NCI-H1417 treated with DMSO at 0.1 percent for 48 hours (cell line): ENCODE measurements at places on chromosomes 13 and 19.

GRCh38 chr19:18848878-18849661 is 17.3 kb downstream of the UPF1 start:
- DNase-seq = no peak

GRCh38 chr13:37954191-37954590 is 84.6 kb upstream of the TRPC4 start:
- DNase-seq = no peak

DNA sequence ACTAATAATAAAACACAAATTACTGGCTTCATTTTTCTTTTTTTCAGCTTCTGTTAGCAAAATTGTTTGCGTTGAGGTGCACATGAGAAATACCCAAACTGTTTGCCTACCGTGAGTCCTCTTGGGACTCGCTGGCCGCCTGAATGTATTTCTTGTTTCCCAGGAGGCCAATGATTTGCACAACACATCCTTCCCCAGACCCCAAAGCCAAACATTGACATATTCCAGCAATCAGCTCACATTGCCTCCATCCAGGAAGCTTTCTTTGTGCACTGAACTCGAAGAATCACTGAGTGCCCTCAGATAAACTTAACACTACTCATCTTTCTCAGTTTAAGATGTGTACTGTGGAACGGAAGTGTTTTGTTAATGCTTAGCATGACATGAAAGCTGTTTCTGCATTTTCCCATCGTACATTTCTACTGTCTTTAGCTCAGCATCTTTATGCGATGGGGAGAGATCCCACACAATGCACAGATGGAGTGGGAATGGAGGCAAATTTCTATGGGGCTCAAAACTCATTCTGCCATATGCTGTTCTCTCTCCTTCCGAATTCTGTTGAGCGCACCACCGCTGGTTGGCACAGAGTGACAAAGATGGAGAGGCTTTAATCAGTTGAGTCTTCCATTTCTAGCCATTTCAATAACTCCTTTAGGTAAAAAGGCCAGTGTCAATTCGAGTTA is 399.5 kb downstream of the RFC3 start:
- no peak for DNase-seq

DNA sequence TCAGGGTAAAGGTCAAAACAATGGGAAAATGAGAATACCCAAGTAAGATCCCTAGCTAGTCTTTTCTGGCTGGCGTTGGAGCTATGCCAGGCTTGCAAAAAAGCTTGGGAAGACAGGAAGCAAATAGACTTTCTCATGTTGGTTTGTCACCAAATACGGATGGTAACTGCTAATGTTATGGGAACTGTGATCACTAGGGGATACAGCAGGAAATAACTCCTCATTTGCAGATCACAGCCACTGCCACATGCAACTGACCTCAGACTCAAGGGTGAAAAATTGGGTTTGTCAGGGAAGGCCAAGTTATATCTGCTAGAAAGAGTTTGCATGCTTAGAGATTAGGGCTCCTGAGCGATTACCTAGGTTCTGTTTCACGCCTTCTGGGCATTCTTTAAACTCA is 162.9 kb downstream of the NHLRC3 start:
- DNase-seq = no peak

GRCh38 chr19:3099347-3100145 is 5.4 kb downstream of the GNA11 start:
- DNase-seq = no peak
